Islet precursor cell (in vitro differentiated cells): ENCODE measurements at places on chromosomes 12 and 14.

DNA sequence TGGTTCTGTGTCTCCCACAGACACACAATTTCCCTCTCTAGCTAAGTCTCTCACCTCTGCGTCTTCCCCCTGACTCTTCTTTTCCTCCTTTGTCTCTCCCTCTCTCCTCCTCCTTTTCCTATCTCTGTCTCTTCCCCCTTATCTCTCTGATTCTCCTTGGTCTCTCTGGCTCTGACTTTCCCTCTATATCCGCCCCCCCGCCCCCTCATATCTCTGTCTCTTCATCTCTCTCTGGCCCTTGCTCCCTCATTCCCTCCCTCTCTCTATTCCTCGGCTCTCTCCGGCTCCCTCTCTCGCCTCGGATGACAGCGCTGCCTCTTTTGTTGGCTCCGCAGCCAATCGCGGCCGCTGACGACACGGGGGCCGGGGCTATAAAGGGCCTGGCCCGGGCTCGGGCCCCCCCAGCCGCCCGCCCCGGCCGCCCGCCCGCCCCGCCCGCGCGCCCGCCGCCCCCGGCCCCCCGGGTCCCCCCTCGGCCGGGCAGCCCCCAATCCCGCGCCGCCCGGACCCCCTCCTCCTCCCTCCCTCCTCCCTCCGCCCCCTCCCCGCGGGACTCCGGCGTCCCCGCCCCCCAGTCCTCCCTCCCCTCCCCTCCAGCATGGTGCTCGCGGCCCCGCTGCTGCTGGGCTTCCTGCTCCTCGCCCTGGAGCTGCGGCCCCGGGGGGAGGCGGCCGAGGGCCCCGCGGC, at the start of gene GDF11:
GDF11 (plus strand) TSS at position 404 of the 687 bp plus-strand sequence; CDS start at position 599, 195 bp downstream.
- DNase-seq, result peak; percentile 93

DNA sequence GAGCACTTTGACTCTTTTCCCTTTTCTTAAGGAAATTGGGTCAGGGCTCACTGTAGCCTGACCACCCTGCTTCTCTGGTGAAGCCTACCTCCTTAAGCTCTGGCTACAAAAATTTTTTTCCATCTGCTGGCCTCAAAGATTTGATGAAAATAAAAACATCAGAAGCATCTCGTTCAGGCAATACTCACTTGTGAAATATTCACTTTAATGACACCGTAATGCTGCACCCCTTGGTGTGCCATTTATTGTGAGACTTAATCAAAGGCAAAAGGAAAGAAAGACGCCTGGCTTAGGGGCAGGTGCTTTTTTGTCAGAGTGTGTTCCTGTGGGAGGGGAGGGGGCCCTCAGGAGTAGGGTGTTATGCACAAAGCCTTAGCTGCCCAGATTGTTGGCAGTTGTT, 155.0 kb upstream of the TMPO start:
- DNase-seq, result no peak

- no peak for DNase-seq
Measured at GRCh38 chr14:71300566-71301330, 393.5 kb downstream of the PCNX1 start.

DNA sequence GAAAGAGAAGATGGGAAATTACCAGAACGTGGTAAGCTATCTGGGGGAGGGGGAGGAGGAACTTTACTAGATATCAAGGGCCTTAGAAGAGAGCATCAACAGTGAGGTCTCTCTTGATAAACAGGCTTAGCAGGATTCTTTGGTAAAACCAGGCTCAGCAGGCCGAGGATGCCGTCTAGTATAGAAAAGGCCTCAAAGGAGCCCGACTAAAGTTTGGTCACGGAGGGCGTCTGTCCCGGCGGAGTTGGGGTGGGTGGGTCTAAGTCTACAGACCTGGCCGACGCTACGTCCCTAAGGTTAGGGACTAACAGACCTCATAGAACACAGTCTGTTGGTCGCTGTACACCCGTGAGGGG, 538 bp upstream of the TIGAR start:
- DNase-seq, result no peak

GRCh38 chr12:116381744-116382685, 104.5 kb upstream of the MED13L start:
- peak; percentile 97 for DNase-seq

- DNase-seq, result no peak
Measured at GRCh38 chr12:129193263-129193871, 340.1 kb downstream of the GLT1D1 start.

DNA sequence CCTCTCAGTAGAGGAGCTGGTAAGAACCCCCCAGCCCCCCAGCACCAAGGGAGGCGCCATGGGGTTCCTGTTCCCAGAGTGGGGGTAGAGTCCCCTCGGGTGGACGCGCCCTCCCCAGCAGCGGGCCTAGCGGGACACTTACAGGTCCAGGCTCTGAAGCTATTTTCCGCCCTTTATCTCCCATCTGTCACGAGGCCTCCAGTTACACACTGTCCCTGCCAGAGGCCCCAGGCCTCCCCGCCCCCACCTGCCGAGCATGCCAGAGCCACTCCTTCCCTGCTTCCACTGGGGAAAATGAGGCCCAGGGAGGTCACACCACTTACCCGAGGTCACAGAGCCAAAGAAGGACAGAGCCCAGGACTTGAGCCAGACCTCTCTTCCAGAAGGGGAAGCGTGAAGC, 3.1 kb downstream of the C14orf180 start:
- no peak for DNase-seq

GRCh38 chr14:83908419-83908818, 1621.5 kb upstream of the FLRT2 start:
- no peak for DNase-seq

- DNase-seq, result peak; percentile 93
Measured at GRCh38 chr12:13194401-13195110, 2.0 kb upstream of the EMP1 start.

GRCh38 chr14:74563586-74564159, 48.4 kb downstream of the LTBP2 start:
- no peak for DNase-seq

GRCh38 chr14:82070040-82070439, 536.4 kb upstream of the SEL1L start:
- DNase-seq, result no peak

DNA sequence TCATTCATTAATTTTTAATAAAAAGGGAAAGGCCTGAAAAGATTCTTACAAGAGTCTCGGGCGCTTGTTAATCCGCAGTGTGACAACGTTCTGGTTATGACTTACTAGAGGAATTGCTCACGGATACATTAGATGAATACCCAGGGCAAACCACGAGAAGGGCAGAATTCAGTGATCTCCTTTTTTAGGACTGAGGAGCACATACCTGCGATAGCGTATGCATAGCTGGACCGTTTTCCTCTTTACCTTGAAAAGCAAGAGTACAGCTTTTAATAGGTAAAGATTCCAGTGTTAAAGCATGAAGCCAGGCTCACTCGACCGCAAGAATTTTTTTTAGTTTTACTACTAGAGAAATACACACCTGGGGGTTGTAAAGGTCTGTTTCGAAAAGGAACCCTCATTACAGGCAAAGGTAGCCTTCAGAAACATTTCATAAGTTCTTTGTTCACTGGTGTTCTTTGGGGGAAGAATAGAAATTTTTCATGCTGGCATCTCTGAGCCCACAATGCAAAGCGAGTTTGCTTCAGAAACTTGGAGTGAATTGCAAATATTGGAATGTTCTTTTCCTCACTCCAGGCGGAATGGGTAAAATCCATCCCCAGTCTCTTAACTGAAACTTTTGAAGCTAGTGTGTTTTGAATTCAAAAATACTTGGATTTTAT, 953 bp downstream of the MAPK1IP1L start:
- no peak for DNase-seq

DNA sequence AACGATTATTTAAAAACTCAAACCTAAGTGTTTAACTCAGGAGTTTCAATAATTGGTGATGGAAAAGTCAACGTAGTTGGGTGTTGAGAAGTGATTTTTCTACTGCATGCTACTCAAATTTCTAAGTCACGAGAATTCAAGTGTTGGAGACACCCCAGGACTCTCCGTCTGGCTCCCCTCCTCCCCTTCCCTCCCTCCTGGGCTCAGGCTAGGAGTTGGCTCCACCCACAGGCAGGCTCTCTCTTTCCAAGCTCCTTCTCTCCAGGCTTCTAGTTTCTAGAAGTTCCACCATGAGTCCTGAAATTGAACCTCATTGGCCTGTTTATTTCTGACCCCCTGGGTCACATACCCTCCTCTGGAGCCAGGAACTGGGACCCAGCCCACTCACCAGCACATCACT, 73.0 kb downstream of the TMEM132D start:
- peak; percentile 50 for DNase-seq

GRCh38 chr12:79561401-79562132, 129.2 kb downstream of the PAWR start:
- DNase-seq, result no peak

GRCh38 chr12:128852885-128853599, at the start of gene GLT1D1:
TSS of gene GLT1D1 (plus strand) at chr12:128853478. CDS start at chr12:128853582, 104 bp downstream.
- no peak for DNase-seq

GRCh38 chr14:91867316-91867988, at the start of gene TC2N:
TSS of gene TC2N (minus strand) at chr14:91867536. CDS start at chr14:91813769, 53,767 bp downstream.
- no peak for DNase-seq

GRCh38 chr14:64110802-64111201, 183.4 kb downstream of the ESR2 start:
- no peak for DNase-seq

GRCh38 chr12:53258541-53259539, 9.3 kb upstream of the ESPL1 start:
- no peak for DNase-seq

DNA sequence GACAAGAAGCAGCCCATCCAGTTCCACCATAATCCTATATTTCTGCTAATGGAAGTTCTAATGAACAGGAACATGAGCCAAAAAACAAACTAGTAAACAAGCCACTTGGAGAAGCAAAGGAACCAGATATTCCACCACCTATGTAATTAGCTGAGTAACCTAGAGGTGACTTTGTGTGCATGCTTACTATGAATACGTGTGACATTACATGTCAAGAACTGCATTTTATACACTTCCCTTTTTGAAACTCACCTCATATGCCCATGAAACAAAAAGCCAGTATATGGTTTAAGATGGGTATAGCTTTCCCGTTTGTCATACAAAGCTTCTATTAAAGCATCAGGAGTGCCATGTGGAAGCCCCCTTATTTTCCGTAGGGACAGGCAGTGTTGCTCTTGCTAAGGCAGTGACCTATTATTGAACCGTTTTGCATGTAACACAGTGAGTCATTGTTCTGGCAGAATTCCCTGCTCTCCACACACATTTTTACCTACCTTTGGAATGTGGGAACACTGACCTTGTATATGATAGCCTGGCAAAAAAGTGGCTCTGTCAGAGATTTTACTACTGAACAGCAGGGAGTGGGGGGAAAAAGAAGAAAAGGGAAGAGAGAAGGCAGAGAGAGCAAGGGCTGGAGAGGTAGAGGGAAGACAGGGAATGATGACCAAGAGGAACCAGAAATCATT, 34.8 kb upstream of the FRMD6 start:
- DNase-seq, result peak; percentile 79

- DNase-seq, result no peak
Measured at GRCh38 chr12:131773582-131774221, 54.5 kb upstream of the MMP17 start.

DNA sequence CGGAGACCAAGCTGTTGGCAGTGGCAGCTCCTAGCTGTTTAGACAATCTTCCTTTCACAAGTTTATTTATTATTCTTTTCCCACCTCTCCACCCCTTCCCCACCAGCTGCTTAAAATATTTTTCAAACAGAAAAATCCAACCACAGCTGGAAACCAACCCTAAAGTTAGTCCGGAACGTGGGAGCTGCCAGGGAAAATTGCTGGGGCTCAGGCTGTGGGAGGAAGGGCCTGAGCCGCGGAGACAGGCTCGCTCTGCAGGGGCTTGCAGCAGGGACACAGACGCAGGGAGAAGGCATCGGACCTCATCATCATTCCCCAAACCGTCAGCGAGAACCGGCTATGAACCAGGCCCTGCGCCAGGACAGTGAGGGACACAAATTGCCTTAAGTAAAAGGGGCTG, 16.1 kb upstream of the TMEM106C start:
- DNase-seq, result no peak

DNA sequence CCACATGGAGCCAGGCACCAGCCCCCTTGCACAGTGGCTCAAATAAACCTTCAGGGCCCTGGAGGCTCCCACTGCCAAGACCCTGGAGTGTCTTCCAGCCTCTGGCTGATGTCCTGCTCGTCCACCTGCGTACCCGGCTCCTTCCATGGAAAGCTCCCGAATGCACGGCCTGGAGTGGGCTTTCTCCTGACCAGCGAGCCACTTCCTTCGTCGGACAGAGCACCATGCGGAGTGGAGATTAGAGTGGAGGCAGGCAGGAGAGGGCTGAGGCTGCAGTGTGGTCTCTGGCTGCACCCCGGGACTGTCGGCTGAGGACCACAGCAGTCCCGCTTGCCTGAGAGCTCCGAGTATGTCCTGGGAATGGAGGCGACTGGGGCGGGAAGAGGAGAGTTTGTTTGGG, 93.7 kb upstream of the SFSWAP start:
- no peak for DNase-seq

- DNase-seq, result no peak
Measured at GRCh38 chr12:120736404-120737331, 11.0 kb downstream of the ACADS start.

DNA sequence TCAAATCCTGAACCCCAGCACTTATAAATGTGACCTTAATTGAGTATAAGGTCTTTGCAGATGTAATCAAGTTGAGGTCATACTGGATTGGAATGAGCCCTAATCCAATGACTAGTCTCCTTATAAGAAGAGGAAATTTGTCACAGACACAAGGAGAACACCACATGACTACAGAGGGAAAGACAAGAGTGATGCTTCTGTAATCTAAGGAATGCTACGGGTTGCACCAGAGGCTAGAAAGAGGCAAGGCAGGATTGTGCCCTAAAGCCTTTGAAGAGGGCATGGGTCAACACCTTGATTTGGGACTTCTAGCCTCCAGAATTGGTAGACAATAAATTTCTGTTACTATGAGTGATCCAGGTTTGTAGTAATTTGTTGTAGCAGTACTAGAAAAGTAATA, 135.0 kb downstream of the FOXG1 start:
- peak; percentile 52 for DNase-seq

DNA sequence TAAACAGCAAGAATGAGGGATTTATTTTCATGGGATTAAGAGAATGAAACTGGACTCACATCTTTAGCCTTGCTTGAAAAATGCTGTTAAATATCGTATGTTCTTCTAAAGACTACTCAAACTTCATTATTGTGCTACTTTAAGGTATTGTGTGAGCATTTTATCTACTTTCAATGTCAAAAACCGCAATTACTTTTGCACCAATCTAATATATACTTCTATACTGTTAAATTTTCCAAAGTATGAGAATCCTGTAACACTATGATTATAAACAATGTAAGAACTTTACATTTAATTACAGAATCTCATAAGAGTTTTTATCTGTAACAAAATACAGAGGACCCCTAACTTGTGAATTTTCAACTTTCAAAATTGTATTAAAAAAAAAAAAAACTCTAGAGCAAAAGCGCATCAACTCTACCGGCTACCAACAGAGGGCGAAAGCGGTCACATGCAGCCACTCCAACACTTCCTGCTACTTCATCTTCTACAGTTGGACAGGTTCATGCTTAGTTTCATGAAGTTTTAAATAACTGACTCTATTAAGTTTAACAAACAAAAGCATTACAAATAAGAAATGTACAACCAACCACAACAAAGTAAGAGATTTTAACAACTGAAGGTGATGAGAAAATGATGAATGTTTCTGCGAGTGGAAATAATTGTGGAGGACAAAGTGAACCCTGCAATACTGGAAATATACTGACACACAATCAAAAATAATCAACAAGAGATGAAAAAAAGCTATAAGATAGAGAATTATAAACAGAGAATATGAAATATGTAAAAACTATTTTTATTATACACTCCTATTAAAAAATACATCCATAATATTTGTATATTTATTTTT, 210.9 kb downstream of the MED13L start:
- DNase-seq, result no peak

- DNase-seq, result no peak
Measured at GRCh38 chr12:58547217-58547616, 373.1 kb downstream of the LRIG3 start.

- no peak for DNase-seq
Measured at GRCh38 chr14:51726166-51726899, 74.6 kb downstream of the FRMD6 start.
